Mesothelial cell of epicardium (in vitro differentiated cells): ENCODE measurements at places on chromosomes 3 and 15.

DNA sequence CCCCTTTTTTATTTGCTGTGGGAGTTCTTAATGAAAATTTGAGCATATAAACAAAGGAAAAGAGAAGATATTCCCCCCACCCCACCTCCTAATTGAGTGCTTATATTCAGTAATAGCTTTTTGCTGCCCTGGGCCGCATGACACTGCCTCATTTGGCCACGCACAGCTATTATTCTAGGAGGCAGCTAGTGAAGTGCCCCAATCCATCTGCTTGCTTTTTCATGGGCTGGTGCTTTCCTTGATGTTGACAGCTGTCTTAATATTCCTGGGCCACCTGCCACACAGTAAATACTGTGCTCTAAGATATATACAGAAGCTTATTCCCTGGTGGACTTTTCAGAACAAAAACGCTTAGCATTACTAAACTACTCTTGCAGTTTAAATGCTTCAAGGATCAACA lies 3.8 kb upstream of the CRYBG3 start:
- no peak for DNase-seq

DNA sequence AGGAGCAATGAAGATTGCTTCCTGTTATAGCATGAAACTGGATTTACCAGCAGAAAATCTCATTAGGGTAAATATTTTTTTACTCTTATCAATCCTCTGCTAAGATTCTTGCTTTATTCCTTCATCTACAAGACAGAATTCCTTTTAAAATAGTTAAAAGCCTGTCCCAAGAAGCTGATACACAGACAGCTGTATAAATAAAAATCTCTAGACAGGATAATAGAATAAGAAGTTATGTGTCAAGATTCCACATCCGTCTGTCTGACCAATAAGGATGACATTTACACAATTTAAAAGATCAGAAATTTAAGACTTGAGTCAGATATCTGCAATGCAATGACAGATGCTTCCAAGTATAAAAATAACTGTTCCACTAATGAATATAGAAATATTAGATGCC lies 57.6 kb downstream of the SSR3 start:
- no peak for DNase-seq

DNA sequence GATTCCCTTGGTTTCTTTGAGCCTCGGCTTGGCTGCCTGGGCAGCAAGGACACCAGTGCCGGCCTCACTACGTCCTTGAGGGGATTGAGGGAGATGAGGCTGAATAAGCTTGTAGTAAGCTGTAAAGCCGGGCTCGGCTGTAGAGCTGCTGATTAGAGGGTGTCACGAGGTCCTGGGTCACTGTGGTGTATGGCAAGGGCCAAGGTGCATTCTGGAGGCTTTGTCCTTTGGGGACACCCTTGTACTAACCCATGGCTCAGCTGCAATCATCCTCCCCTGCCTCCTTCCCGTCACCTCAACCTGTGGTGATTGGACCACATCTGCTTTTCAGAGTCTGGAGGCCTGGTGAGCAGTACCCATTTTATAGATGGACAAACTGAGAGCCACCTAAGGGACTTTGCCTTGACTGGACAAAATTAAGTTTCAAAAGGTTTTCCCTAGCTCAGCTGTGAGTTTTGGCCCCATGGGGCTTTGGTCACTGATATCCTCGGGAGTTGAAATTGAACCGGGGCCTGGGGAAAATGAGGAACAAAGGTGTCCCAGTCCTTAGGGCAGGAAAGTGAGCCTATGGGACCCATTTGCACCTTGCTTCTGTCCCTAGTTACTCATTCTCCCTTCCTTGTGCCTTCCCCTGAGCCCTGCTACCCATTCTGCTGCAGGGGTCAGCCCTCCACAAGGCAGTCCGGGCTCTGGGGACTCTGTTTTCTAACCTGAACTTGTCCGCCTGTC lies 2.4 kb downstream of the SLC6A6 start:
- DNase-seq: no peak

GRCh38 chr3:184209146-184209923 lies 20.1 kb upstream of the VWA5B2 start:
- no peak for DNase-seq

- DNase-seq: no peak
Observed at GRCh38 chr3:99634881-99635280, 3.5 kb upstream of the COL8A1 start.

DNA sequence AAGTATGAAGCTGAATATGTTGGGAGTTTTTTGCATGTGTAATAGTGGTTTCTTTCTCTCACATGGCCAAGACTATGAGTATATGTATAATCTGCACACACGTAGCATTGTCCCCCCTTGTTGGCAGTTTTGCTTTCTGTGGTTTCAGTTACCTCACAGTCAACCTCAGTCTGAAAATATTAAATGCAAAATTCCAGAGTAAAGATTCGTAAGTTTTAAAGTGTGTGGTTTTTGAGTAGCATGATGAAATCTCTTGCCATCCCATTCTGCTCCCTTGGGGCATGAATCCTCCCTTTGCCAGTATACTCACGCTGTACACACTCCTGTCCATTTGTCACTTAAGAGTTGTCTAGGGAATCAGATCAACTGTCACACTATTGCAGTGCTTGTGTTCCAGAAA lies 742.0 kb upstream of the CCDC54 start:
- no peak for DNase-seq

DNA sequence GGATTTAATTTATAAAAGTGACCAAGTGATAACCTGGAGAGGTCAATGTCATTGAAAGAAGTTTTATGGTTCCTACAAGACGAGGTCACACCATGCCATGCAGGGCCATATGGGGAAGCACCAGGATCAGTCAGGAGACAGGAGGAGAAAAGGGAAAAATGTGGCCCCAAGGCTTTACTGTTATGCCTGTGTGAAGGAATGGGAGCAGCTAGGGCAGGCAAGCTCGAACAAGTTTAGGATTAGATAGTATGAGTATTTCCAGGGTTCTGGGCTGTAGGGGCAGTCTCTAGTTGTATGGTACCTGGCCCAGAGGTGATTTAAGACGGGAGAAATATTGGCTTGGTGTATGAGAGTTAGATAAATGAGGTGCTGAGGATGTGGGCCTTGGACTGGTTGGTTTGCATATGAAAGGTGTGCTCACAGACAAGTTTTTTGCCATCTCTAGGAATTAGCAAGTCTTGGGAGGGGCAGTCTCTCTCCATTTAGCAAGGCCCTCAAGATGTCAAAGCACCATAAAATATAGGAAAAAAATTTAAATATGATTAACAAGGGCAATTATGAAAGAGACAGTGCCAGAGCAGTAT lies 36.3 kb upstream of the DCLK3 start:
- no peak for DNase-seq

DNA sequence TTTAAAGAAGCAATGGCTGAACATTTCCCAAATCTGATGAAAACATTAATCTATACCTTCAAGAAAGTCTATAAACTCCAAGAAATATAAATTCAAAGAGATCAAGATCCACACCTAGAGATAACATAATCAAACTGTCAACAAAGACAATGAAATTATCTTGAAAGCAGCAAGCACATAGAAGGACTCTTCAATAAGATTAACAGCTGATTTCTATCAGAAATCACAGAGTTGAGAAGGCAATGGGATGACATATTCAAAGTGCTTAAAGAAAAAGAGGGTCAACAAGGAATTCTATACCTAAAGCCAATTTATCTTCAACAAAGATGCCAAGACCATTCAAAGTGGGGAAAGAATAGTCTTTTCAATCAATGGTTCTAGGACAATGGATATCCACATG lies 41.1 kb upstream of the LAMP3 start:
- no peak for DNase-seq

DNA sequence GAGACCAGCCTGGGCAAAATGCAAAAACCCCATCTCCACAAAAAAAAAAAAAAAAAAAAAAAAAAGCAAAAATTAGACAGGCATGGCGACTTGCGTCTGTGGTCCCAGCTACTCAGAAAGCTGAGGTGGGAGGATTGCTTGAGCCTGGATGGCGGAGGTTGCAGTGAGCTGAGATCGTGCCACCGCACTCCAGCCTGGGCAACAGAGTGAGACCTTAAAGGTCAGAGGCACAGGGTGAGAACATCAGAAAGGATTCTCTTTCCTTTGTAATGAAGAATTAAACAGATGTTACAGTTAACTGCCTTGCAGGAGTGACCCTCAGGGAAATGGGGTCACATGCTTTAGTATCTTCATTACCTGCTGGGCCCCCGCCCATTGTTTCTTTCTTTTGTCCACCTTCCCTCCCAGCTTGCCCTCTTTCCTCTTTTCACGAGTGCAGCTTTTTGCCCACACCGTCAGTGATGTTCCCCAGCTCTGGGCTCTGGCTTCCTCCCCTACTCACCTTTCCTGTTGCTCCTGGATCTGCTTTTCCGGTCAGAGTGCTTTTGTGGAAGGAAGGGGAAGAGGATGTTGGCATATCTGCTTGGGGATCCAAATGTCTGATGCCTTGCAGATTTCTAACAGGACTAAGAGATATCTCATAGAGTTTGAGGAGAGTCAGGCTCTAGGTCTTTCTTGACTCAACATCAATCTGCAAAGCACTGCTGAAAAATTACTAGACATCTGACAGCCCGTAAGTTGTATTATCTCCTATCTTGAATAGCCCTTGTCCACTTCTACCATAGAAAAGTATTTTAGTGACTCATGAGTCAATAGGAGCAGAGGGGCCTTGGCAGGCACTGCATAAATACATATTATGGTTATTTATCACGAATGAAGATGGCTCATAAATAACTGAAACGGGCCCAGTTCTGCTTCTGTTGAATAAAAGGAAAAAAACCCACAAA lies 35.6 kb upstream of the NDUFB4 start:
- no peak for DNase-seq

DNA sequence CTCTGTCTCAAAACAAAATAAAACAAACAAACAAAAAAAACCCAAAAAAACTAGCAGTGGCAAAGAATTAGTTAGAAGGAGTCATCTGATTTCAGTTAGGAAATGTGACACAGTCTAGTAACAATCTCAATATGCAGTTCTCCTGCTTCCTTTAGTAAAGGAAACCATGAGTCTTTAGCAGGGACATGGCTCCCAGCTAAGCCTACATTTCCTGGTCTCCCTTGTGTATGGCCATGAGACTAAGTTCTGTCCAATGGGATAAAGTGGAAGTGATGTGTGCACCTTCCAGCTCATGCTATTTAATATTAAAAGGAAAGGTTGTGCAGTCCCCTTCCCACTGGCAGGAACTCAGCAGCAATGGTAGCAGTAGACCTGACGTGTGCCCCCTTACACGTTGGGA lies 74.6 kb downstream of the GREM1 start:
- DNase-seq: no peak

DNA sequence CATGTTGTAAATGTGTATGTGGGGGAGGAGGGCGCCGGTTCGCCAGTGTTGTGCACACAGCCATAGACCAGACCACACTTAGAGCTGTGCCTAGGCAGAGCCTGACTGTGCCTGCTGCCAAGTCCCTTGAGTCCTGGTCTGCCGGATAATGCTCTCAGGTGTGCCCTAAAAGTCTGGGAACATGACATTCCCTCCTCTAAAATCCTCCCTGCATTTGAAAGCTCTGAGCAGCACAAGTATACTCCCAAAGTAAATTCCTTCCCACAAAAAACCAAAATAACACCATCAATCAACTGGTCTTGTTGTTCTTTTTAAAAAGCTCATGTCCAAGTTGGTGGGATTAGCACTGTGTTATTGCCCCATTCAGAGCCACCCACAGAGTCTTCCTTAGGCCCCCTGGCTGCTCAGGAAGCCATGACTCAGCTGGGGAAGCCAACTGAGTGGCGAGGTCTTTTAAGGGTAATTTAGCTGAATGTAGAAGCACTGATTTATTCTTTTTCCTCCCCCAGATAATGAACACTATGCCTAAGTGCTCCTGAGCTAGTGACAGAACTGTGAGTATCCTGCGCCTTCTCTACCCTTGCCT lies 147.8 kb upstream of the MCTP2 start:
- DNase-seq: no peak
